ENCODE measurements at places on chromosomes 2 and 18. TPM values are rescaled to one million over a fixed set of nuclear protein-coding genes. Genes with fewer than 3 reads are reported as not detected.

KCNG3 gene
- not detected for total RNA-seq

DNA sequence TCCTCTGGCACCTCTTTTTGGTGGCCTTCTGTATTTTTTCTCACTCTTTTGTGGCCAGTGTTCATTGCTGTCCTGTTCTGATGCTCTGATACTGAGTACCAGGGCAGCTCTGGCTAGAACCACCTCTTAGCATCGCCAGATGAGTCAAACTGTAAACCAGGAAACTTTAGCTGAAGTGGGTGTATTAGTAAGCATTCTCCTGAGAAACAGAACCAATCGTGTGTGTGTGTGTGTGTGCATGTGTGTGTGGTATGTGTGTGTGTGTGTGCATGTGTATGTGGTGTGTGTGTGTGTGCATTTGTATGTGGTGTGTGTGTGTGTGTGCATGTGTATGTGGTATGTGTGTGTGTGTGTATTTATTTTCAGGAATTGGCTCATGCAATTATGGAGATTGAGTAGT lies 166.3 kb upstream of the SKOR2 start:
- DNase-seq = no peak
- H3K27me3 ChIP-seq = no peaks in the 10 kb centered on the region
- no peaks in the 10 kb centered on the region for H3K4me1 ChIP-seq
- H3K27ac ChIP-seq = no peak overlapping the region

GALR1 gene
- 0.05 TPM for total RNA-seq

DNA sequence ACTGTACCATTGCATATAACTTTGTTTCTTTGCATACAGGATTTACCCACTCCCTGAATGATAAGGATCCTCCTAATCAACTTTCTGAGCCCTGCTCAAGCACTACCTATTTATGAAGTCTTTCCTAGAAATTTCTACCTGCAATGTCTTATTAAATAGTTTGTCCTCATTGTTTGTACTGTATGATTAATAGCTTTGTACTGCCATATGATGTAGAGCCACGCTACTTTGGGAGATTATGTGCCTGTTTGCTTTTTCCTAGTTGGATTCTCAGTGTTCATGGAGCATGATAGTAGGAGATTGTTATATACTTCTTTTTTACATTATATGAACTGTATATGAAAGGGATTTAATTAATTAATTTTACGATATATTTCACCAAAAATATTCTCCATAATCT lies 327.1 kb upstream of the GALNT5 start:
- H3K4me1 ChIP-seq = no peaks in the 10 kb centered on the region
- DNase-seq = no peak
- H3K27me3 ChIP-seq = no peaks in the 10 kb centered on the region
- no peak overlapping the region for H3K4me3 ChIP-seq
- H3K36me3 ChIP-seq = no peaks in the 10 kb centered on the region

GRCh38 chr2:144159240-144159639 lies 360.7 kb downstream of the ZEB2 start:
- no peak overlapping the region for H3K27ac ChIP-seq
- H3K4me3 ChIP-seq = no peak overlapping the region
- H3K4me1 ChIP-seq = no peaks in the 10 kb centered on the region
- no peak for DNase-seq

- H3K4me1 ChIP-seq = no peaks in the 10 kb centered on the region
- no peak overlapping the region for H3K4me3 ChIP-seq
- no peak for DNase-seq
- no peak overlapping the region for H3K27ac ChIP-seq
Measured at GRCh38 chr2:146544701-146545100, 1300.1 kb upstream of the ACVR2A start.

DNA sequence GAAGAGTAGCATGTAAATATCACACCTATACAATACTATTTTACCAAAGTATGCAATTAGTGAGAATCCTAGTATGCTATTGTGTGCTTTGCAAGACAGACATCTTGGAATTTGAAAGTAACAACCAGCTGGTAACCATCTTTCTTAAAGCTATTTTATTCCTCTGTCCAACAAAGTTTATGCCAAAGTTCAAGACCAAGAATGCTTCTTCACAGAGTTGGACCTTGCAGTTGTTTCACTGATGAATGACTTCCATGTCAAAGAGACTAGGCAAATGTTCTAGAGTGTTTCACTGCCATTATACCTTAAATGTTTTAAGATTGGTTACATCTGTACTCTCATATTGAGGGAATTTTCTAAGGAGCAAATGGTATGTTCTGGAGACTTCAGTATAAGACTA lies 215.2 kb upstream of the CRIM1 start:
- no peak for DNase-seq
- H3K4me3 ChIP-seq = no peak overlapping the region
- no peaks in the 10 kb centered on the region for H3K36me3 ChIP-seq
- no peak overlapping the region for H3K27ac ChIP-seq
- H3K27me3 ChIP-seq = no peaks in the 10 kb centered on the region
- H3K4me1 ChIP-seq = no peaks in the 10 kb centered on the region

DNA sequence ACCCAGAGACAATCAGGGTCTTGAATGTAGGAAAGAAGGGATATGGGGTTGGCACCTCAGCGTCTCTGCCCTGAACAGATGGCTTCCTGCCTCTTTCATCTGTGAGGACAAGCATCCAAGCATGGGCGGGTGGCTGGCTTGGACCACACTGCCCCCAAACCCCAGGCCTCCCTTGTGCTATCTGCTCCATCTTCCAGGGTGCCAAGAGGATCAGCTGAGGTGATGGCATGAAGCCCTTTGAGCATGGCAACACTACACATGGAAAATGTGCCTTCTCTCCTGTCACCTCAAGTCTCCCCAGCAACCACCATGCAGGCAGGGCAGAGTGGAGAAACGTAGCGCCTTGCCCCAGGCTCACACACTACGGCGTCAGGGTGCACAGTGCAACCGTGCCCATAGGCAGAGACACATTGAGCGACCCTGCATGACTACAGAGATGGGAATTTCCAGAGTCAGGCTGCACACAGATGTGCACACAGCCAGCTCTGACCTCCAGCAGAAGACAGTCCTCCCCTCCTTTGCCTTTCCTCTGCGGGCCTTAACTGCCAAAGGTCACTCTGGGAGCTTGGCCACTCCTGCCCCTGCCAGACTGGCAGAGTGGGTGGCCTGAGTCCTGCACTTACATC lies 1.5 kb downstream of the KCNIP3 start:
- no peak for DNase-seq
- no peaks in the 10 kb centered on the region for H3K36me3 ChIP-seq
- no peaks in the 10 kb centered on the region for H3K27me3 ChIP-seq
- no peak overlapping the region for H3K4me3 ChIP-seq
- H3K27ac ChIP-seq = no peak overlapping the region

ZNF396 gene
- 0.52 TPM for total RNA-seq

DNA sequence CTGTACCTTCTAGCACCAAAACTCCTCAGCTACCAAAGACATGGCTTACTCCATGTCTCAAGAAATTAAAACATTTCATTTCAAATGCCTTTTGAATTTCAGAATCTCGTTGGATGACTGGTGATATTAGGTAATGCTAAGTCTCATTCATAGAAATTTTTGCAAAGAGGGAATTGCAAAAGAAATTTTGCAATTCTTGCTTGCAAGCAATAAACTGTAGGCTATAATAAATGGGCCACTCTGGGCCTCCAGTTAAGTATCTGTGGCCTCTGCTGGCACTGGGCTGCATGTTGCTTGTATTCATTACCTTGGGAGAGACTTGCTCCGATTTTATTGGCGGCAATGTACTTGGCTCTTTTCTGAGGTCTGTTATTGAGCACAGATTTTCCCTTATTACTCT lies 2.8 kb upstream of the LCLAT1 start:
- H3K4me3 ChIP-seq = no peak overlapping the region
- peaks cover 21% of the 10 kb centered on the region for H3K4me1 ChIP-seq
- H3K36me3 ChIP-seq = no peaks in the 10 kb centered on the region

GRCh38 chr2:8469709-8470493 lies 212.0 kb upstream of the ID2 start:
- no peak for DNase-seq
- H3K4me3 ChIP-seq = no peak overlapping the region
- no peaks in the 10 kb centered on the region for H3K4me1 ChIP-seq
- no peak overlapping the region for H3K27ac ChIP-seq
- H3K36me3 ChIP-seq = no peaks in the 10 kb centered on the region
- no peaks in the 10 kb centered on the region for H3K27me3 ChIP-seq

GRCh38 chr18:76823587-76824011 lies 1.2 kb downstream of the ZNF236 start:
- peaks cover 8% of the 10 kb centered on the region for H3K4me1 ChIP-seq
- H3K27me3 ChIP-seq = no peaks in the 10 kb centered on the region
- H3K27ac ChIP-seq = peak overlapping the region; percentile 99
- DNase-seq = no peak

ABCG5 gene
- not detected for total RNA-seq

- peak overlapping the region; percentile 54 for H3K27ac ChIP-seq
- peak overlapping the region; percentile 61 for H3K4me3 ChIP-seq
- DNase-seq = peak; percentile 90
- H3K36me3 ChIP-seq = no peaks in the 10 kb centered on the region
Measured at GRCh38 chr18:2905854-2906703, 59.3 kb downstream of the EMILIN2 start.

DNA sequence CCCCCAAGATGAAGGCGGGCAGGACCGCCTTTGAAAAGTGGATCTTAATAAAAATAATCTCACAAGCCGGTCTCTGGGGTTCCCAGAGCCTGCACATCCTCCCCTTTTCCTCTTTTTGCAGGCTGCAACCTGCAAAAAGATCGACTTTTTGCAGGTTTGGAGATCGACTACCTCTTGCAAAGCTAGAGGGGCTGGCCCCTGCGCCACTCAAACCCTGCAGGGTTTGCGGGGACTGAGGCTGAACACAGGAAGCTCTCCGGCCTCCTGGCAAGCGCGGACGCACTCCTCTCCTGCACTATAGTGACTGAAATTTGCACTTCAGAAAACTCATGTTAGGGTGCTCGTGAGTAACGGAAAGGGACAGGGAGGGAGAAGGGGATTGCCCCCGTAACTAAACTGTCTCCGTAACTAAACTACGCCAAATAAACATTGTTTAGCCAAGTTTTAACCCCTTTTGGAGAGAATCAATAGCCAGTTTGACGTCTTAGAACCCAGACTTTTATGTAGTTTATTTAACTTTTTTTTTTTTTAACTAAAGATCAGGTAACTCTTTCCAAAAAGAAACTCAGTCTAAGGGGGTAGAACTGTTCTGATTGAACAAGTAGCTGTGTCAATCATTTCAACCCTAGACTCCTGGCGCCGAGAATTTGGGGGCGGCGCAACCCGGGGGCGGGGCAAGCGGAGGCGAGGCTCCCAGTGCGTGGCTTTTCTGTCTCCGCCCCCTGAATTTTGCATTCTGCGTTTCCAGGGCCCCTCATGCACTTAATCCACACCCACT lies 2.5 kb downstream of the IGFBP5 start:
- peak; percentile 85 for DNase-seq
- H3K27me3 ChIP-seq = no peaks in the 10 kb centered on the region
- peak overlapping the region; percentile 70 for H3K4me3 ChIP-seq
- peaks cover 16% of the 10 kb centered on the region for H3K36me3 ChIP-seq
- peak overlapping the region; percentile 87 for H3K27ac ChIP-seq
- H3K4me1 ChIP-seq = peaks cover 13% of the 10 kb centered on the region

- no peaks in the 10 kb centered on the region for H3K36me3 ChIP-seq
- H3K27me3 ChIP-seq = no peaks in the 10 kb centered on the region
- H3K4me3 ChIP-seq = no peak overlapping the region
- H3K27ac ChIP-seq = no peak overlapping the region
Measured at GRCh38 chr2:190829642-190830041, 51.0 kb upstream of the GLS start.

DNA sequence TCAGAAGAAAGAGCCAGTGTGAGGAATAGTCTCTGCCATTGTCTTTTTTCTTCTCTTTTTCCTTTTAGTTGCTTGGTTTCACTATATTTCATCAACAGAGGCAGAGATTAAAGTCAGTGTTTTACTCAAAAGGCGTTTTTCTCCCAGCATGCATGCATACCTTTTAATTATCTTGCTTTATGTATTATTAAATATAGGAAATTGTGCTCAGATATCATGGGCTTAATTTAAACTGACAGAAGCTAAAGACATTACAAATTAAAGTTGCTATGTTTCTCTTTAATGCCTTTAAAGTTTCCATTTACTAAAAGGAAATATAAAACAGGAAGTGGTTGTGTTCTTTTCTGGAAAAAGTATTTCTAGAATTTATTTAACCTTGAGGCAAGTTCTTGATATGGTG lies 223.3 kb upstream of the ATP5MC3 start:
- H3K36me3 ChIP-seq = no peaks in the 10 kb centered on the region
- no peaks in the 10 kb centered on the region for H3K27me3 ChIP-seq
- no peak for DNase-seq

CAVIN2 gene
- total RNA-seq = 77.7 TPM

DNA sequence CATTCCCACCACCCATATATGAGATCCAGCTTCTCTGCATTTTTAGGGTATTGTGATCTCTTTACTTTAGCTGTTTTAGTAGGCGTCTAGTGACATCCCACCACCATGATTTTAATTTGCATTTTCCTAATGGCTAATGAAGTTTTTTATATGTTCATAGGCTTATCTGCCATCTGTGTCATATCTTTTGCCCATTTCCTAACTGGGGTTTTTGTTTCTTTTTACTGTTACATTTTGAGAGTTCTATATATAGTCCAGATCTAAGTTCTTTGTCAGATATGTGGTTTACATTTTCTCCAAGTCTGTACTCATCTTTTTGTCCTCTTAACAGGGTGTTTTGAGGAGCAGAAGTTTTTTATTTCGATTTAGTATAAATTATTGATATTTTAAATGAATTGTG lies 39.6 kb downstream of the PTPN2 start:
- H3K4me3 ChIP-seq = no peak overlapping the region
- H3K27ac ChIP-seq = no peak overlapping the region
- no peaks in the 10 kb centered on the region for H3K27me3 ChIP-seq
- H3K36me3 ChIP-seq = no peaks in the 10 kb centered on the region
- no peaks in the 10 kb centered on the region for H3K4me1 ChIP-seq

C2orf66 gene
- total RNA-seq = not detected

DNA sequence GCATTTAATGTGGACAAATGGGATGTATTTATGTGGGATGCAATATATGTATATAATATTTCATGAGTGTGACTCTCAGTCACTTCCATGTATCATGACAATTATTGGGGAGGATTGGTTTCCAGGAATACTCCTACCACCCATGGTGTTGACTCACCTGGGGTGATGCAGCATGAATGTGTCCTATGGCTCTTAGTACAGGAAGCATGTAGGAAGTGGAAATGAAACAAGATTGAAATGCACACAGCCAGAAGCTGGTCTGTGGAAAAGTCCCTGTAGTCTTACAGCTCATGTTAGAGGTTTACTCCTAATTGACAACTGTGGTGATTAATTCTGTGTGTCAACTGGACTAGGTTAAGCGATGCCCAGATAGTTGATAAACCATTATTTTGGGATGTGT lies 89.3 kb upstream of the HAAO start:
- no peak for DNase-seq
- H3K27ac ChIP-seq = peak overlapping the region; percentile 87
- H3K4me1 ChIP-seq = peaks cover 44% of the 10 kb centered on the region
- no peak overlapping the region for H3K4me3 ChIP-seq
- no peaks in the 10 kb centered on the region for H3K27me3 ChIP-seq

PSMD14 gene
- total RNA-seq = 46.1 TPM

DNA sequence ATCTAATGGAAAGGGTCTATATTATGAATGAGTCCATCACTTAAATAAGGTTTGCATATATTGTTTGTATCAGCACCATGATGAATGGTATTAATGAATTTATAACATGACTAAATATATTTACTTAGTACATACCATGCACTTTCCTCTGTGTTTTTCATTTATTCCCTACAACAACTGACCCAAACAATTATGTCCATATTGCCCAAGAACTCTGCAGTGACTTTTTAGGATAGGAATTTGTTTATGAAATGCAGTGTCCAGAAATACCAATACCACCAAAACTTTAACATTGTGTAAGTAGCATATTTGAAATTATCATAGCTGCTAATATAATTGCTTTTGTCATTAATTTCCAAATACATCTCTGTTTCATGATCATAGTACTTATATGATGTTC lies 119.7 kb downstream of the WDR7 start:
- H3K4me1 ChIP-seq = no peaks in the 10 kb centered on the region
- H3K4me3 ChIP-seq = no peak overlapping the region
- no peaks in the 10 kb centered on the region for H3K27me3 ChIP-seq
- no peak for DNase-seq

FOXD4L1 gene
- total RNA-seq = not detected
